ENCODE measurements at places on chromosomes 4 and X.
A peak's percentile ranks its signal among the peaks of the same experiment; 100 is the strongest.

- no peak for DNase-seq
These were observed 265.7 kb upstream of the BOD1L1 start for GRCh38 chr4:13893211-13893610.

DNA sequence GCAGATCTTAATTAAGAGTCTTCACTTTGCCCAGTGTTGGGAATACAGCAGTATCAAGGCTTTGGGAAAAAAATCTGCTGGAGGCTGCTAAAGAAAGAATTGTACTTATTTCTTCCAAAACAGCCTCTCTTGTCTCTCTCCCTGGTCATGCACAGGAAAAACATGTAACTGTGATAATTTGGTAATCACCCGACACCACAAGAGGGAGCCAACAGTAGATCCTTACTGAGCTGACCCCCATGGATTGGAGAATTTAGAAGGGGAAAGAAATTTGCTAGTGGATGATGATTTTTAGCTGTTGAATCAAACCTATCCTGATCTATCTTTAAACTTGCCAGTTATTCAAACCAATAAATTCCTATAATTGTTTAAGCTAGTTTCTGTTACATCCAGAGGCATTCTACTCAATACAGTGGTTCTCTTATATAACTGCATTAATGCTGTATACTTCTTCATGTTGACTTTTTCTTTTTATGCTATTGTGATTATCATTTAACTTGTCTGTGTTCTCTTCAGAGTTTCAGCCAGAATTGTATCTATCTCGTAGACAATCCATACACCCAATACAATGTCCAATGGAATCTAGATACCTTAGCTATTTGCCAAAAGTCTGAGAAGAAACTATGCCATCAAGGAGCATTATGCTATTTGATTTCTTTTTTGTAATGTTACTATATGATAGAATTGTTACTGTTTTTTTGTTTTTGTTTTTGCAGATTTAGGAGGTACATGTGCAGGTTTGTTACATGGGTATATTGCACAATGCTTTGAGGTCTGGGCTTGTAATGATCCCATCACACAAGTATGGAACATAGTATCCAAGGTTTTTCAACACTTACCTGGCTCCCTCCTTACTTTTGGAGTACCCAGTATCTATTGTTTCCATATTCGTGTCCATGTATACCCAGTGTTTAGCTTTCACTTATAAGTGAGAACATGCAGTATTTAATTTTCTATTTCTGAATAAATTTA lies 31.3 kb upstream of the ARHGEF38 start:
- DNase-seq, result no peak

GRCh38 chrX:140064993-140065392 lies 99.7 kb upstream of the CXorf66 start:
- DNase-seq, result no peak

- peak; percentile 54 for DNase-seq
These were observed 19.7 kb downstream of the NOP14 start for GRCh38 chr4:2943364-2944090.

GRCh38 chr4:185754961-185755360 lies 57.0 kb downstream of the SORBS2 start:
- no peak for DNase-seq

- peak; percentile 84 for DNase-seq
These were observed 31.8 kb upstream of the IQSEC2 start for GRCh38 chrX:53312946-53313727.

- DNase-seq, result peak; percentile 78
These were observed 12.9 kb downstream of the STIM2 start for GRCh38 chr4:26873391-26874026.

GRCh38 chr4:81632581-81633299 lies 161.0 kb upstream of the RASGEF1B start:
- no peak for DNase-seq

- DNase-seq, result no peak
These were observed 41.0 kb upstream of the JADE1 start for GRCh38 chr4:128768373-128768996.

GRCh38 chr4:166839615-166840251 lies 394.6 kb downstream of the SPOCK3 start:
- no peak for DNase-seq

DNA sequence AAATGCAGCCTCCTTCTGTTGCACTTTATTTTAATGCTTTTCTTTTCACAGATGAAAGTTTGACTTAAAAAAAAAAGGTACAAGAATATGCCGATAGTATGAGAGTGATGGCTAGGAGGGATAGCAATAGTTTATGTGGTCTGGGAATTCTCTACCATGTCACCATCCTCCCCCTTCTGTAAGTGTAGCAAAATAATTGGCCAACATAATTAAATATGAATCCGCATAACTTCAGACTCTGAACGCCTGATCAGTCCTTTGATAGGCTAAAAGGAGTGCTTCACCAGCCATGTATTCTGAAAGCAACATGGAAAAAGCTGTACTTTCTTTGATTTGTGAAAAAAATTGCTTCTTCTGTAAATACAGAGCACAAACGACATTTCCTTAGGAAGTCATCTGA lies 95.7 kb upstream of the TTC29 start:
- no peak for DNase-seq

DNA sequence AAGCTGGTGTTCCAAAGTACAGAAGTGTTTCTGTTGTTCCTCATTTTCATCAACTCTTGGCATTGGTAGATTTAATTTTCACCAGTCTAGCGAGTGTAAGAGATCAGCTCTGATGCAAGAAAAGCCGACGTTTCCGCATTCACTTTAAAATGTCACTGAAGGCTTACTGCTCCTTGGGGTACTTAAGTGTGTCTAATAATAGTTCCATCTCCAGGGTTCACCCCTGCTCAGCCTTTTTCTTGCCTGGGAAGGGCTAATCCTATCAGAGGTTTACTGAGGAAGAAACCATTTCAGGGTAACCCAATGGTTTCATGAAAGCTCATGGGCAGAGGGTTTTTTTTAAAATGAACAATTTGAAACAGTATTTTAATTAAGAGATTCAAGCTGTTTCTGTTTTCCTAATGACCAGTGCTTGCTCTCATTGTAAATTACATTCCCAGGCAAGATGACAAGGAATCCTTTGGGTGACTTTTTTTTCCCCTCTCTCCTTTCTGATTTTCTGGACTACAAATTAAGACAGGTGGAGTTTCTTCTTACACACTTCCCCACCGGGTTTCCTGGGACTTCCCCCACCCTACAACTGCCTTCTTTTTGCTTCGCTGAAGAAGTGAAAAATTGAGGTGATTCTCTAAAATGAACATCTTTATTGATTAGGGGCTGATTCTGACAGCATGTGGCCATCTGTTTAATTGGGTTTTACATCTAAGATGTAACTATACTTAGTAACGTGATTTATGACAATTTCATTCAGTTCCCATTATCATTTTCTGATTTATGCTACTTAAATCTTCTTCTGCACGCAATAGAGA lies 78.7 kb upstream of the CBLL2 start:
- no peak for DNase-seq

DNA sequence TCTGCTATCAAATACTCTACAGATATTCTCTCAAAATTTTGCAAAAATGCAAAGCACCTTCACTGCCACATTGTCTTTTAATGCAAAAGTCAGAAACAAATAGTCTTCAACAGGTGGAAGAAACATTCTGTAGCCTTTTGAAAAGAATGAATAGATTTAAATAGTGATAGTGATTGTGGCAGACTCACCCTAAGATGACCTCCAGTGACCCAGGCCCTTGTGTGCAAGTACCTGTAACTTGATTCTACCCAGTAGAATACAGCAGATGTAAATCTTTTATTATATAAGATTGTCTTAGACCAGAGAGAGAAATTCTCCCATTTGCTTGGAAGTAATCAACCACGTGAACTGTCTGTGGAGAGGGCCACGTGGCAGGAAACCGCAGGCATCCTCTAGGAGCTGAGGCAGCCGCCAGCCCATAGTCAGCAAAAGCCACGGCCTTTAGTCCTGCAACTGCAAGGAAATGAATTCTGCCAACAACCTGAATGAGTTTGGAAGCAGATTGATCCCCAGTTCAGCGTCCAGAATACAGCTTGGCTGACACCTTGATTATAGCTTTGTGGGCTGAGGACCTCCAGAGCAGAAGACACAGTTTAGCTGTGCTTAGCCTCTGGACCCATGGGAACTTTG lies 272.5 kb downstream of the ARHGAP10 start:
- no peak for DNase-seq

DNA sequence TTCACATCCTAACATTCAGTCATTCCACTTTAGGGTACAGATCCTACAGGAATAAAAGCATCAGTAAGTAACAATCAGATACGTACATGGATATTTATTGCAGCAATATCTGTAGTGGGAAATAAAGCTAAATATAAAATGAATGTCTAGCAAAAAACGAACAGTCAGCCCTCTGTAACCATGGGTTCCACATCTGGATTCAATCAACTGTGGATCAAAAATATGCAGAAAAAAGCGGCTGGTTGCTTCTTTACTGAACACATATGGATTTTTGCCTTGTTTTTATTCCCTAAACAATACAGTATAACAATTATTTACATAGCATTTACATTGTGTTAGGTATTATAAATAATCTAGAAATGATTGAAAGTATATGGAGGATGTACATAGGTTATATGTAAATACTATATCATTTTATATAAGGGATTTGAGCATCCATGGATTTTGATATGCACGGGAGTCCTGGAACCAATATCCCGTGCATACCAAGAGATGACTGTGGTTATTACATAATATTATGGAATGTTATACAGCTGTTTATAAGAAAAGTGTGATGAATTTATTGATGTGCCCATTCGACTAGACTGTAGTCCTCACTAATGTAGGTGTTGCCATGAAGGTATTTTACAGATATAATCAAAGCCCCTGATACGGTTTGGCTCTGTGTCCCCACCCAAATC lies 132.8 kb downstream of the ARHGEF9 start:
- DNase-seq, result no peak

DNA sequence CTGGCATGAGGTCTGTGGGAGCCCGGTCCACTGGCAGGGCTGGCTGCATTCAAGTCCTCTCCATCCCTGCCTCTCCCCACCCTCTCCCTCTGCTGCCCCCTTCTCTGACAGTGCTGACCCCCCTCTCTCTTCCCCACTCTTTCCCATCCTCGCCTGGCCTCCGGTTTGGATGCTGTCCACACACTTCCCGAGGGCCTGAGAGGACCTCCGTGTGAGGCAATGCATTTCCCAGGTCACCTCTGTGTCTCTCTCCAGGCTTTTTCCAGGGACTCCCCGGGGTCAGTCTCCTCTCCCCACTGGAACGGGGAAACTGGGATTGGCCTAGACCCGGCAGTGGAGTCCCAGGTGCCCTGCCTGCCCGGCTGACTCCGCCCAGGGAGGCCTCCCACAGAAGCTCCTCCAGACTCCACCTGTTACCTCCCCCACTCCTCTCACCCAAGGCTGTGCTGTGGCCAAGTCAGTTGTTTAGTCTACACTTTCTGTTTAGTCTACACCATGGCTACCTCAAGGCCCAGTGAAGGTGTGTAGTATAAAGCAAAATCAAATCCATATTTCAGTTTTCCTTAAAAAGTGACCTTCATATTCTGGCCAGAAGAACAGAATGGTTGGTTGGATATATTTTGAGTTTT lies 146.8 kb downstream of the PTTG2 start:
- DNase-seq, result no peak

Measured in activated effector memory CD4-positive, alpha-beta T cell treated with anti-CD3 and anti-CD28 coated beads, Interleukin-2, amount 50 U/mL, for 16 hours (primary cell).